GM13977 (cell line): ENCODE measurements at places on chromosomes 1 and 21.
A peak's percentile ranks its signal among the peaks of the same experiment; 100 is the strongest.

- DNase-seq, result peak; percentile 23
Measured at GRCh38 chr21:39348040-39348354, 891 bp downstream of the HMGN1 start.

- DNase-seq, result no peak
Measured at GRCh38 chr21:14119038-14119437, 91.7 kb downstream of the LIPI start.

DNA sequence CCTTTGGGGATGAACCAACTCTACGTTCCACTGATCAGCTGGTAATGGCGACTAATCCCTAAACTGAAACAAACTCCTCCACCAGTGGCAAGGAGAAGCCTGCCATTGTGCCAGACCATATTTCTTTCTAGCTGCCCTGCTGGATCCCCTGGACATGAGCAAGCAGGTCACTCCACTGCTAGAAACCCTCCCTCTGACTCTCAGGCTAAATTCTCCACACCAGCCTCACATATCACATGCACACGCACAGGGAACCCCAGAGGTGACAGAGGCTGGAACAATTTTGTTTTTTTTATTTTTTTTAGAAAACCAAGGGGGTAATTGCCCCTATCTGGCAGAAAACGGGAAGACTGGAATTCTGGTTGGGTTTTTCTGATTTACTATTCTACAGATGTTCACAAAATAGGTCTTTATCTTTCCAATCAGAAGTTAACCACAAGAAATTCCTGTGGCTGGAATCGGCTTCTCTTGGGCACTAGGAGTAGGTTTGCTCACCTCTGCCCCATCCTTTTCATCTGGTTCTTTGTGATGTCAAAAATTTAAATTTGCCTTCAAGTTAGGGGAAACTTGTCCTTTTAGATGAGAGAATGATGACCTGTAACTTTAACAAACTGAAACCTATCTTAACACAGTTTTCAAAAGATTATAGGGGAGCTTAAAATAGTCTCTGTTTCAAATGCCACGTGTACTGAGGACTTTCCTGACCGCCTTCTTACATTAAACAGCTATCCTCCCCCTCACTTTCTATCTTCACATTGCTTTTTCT, 258.1 kb downstream of the SDCCAG8 start:
- DNase-seq, result peak; percentile 64

GRCh38 chr1:12601700-12602658, 16.0 kb downstream of the DHRS3 start:
- no peak for DNase-seq

DNA sequence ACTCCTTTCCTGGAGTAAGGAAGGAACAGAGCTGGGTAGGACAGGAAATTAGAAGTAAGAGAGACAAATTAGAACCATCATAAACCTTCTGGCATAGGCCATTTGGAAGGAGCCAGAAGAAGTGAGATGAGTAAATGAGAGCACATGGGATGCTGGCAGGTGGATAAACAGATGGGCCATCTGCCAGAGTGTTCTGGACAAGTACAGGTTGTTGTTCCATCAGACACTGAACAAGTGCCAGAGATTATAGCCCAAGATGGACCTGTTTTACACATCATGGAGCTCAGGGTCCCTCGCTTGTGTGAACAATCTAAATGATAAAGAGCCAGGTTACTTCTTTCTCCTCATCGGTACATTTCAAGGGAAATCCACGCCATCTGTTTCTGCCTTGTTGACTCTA, 200.3 kb downstream of the HHIPL2 start:
- DNase-seq, result no peak

- peak; percentile 39 for DNase-seq
Measured at GRCh38 chr1:169484683-169485430, 887 bp downstream of the SLC19A2 start.

DNA sequence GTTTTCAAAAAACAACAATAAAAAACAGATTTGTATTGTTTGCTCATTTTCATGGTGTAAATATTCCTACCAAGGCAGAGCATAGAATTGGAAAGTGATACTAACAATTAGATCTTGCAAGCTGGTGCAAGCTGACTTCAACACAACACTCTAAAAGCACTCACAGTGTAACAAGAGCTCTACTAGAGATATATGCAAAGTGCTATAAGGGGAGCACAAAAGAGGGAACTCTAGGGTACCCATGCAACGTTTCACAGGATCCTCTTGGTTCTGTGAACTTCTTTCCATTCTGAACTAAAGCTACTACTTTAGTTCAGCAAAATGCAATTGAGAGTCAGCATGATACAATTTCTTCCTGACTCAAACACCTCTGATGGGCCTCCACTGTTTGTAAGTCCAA, 78.3 kb downstream of the ATP1B1 start:
- no peak for DNase-seq

DNA sequence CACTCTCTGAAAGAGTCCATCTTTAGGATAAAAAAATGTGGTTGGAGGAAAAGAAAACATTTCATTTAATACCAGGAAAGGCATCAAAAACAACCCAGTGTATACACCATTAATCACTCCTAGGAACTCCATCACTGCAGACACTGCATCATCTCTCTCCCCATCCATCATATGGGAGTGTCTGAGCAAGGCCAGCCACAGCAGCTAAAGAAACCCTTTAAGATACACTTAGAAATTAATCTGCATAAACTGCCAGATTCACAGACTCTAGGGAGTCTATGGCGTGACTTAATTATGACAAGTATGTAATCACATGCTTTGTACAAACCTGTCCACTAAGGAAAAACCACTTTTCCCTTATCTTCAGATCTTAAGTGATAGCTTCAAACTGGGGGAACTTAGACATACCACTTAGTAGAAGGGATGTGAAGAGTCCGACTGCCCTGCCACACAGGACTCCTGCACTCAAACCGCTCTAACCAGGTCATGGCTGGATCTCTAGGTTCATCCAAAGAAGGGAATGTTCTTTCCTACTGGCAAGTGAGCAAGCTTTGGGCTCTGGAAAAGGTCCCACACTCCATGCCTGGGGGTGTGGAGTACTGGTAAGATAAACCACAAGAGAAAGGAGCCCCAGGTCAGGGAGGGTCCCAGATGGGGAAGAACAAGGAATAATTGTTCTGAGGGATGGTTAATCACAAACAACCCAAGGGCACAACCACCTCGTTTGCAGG, 61.0 kb upstream of the C8B start:
- no peak for DNase-seq

GRCh38 chr1:59124166-59124565, 172.7 kb upstream of the FGGY start:
- no peak for DNase-seq

- DNase-seq, result no peak
Measured at GRCh38 chr1:17098446-17099317, 20.6 kb downstream of the PADI2 start.

DNA sequence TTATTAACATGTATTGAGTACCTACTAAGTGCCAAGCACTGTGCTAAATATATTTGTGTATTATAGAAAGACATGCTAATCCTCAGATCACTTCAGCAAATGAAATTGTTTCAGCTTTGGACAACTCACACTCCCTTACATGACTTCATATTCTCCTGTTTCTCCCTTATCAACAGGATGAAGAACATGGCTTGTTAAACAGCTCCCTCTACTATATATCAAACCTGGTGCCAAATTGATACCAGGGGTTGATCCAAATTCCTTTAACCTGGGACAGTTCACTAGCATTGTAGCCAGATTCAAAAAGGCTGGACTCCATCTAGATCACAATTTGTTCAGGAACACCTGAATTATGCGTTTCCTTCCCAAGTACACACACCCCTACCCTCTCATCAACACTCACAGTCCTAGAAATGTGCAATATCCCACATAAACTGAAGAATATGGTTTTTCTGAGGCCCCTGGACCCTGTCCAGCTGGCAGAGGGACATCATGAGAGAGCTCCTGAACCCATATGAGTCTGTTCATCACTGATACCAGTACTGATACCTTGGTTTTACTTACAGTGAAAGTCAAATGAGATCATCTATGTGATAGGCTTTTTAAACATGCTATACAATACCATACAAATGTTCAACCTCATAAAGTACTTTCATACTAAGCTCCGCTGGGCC, 47.0 kb upstream of the PALMD start:
- DNase-seq, result no peak

DNA sequence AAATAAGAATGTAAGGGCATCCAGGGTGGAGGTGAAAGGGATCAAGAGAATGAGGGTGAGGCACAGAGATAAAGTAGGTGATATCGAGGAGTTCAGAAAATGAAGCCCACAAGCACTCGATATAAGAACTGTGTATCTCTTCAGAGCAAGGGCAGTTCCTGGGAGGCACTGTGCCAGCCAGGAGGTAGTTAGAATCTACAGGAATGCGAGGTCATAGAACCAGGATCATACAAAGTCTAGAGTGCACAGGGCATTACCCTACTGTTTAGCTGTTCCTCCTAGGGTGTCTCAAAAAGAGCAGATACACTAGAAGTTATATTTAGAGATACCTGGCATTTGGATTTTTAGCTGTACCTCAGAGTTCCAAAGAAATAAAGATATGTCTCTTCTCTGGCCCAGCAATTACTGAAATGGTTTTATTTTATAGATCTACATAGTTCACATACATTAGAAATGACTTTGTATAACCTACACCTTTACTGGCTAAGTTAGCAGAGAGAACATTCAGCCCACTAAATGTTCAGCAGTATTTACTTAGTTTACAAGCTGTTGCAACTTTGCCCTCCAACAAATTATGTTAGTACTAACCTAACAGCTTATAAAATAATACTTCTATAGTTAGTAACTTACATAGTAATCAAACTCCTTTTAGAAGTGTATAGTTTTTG, 1.6 kb downstream of the OVAAL start:
- DNase-seq, result no peak

DNA sequence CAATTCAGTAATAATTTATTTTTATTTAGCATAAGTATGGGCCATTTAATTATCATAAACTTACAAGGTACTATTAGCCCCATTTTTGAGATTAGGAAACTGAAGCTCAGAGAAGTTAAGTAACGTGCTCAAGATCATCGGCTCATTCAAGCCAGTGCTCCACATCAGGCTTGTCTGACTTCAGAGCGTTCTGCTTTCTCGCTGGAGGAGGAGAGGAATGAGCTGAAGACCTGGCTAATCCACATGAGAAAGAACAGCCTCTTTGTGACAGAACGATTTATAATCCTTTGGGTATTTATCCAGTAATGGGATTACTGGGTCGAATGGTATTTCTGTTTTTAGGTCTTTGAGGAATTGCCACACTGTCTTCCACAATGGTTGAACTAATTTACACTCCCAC, 39.7 kb downstream of the DDX20 start:
- no peak for DNase-seq

DNA sequence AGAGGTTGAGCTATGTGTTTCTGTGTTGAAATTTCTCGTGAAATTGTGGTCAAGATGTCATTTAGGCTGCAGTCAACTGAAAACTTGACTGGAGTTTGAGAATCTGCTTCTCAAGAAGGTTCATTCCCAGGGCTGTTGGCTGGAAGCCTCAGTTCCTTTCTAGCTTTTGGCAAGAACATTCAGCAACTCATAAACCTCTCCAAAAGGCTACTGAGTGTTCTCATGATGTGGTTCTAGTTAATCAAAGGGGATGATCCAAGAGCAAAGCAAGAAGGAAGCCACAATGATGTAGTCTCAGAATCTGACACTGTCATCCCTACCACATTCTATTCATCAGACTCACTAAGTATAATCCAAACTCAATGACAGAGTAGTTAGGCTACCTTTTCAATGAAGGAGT, 66.6 kb downstream of the SPATA6 start:
- no peak for DNase-seq

DNA sequence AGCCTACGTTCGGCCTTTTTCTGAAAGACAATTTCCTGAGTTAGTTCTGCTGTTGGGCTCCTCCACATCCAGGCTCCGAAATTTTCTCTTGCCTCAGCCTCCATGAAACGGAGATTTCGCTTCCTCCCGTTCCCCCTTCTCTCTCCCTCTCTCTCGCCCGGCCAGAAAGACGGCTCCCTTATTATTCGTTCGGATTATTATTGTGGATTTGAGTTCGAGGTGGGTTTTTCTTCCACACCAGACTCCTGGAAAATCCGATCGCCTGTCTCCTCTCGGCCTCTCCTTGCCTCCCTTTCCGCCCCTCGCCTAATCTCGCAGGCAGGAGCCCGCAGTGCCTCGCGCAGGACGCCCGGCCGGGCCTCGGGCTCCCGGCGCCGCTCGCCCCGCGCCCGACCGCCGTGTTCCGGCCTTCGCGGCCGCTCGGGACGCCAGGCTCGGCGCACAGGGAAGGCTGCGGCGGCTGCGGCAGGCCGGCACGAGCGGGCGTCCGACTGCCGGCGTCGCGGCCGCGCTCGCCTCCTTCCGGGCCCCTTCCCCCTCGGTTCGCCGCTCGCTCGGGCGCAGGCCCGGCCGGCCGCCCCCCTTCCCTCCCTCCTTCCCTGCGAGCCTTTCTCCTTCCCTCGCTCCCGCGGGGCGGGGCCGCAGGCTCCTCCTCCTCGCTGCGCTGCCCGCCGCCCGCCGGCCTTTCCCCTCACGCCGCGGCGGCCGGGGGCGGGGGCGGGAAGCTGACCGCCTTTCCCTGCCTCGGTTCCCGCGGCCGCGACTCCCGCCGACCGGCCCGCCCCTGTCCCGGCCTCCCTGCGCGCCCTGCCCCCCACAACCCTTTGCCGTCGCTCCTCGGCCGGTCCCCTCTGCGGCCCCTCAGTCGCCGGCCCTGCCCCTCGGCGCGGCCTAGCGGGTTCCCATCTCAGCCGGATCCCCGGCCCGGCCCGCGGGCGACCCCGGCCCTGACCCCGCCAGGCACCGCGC, at the start of gene ARHGEF11:
Gene ARHGEF11, minus strand, starts transcription at position 493 of the 969 bp plus-strand sequence. CDS start 1,412 bp downstream, outside the sequence.
- DNase-seq, result peak; percentile 84

- DNase-seq, result no peak
Measured at GRCh38 chr1:209929751-209930150, 8.3 kb upstream of the SYT14 start.

- DNase-seq, result peak; percentile 59
Measured at GRCh38 chr1:37890378-37891014, 31.1 kb upstream of the MTF1 start.

DNA sequence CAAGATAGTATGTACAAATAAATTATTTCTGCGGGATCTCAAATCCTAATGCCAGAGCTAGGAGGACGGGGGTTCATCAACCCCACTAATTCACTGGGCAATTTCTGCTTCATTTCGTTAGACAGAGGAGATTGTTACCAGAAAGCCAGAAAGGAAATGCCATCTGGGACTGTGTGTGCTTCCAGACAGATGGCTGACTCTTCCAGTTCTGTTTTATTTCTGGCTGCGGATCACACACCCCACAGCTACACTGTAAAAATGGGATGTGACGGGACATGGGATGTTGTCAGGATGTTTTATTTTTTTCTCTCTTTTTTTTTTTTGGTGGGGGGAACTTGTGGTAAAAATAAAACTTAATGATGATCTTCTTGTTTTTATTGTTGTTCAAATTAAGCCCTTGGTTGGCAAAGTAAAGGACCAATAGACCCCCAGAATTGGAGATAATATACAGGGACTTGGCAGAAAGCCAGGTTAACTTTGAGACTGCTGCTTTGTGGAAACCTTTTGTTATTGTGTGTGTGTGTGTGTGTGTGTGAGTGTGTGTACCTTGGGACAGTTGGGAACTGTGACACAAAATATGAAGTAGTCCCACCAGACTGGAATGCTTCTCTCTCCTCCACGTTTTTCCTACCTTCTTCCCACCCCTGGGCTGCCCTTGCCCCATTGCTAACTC, 114.5 kb downstream of the NUF2 start:
- DNase-seq, result no peak

- no peak for DNase-seq
Measured at GRCh38 chr1:53139951-53140361, 2.5 kb downstream of the SLC1A7 start.
